ENCODE measurements at places on chromosomes 7 and 10. TPM values are rescaled to one million over a fixed set of nuclear protein-coding genes. Genes with fewer than 3 reads are reported as not detected.

DNA sequence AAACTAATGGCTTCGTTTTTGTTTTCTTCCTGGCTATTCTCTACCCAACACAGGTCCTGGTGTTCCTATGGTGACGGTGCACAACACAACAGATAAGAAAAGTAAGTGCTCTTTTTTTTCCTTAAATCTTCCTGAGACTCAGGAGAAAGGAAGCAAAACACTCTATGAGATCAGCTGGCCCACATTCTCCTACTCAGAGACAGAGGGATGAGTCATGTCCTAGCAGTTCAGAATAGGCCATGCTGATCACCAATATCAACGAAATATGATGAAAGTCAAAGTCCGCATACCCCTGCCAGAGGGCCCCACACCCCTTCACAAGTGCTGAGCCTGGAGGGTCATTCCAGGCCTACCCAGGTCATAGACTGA, 149.2 kb downstream of the PAXIP1 start:
- H3K4me3 ChIP-seq = no peak overlapping the region
- H3K27ac ChIP-seq = no peak overlapping the region
- no peaks in the 10 kb centered on the region for H3K36me3 ChIP-seq
- H3K4me1 ChIP-seq = no peaks in the 10 kb centered on the region
- DNase-seq = no peak
- no peaks in the 10 kb centered on the region for H3K27me3 ChIP-seq

Gene C7orf57
- total RNA-seq = 0.36 TPM

Gene SERPINE1
- 1.5 TPM for total RNA-seq

GRCh38 chr10:123398180-123398591, 244.0 kb downstream of the BUB3 start:
- no peak overlapping the region for H3K4me3 ChIP-seq
- H3K27ac ChIP-seq = no peak overlapping the region
- peaks cover 25% of the 10 kb centered on the region for H3K27me3 ChIP-seq

Gene PRPS1L1
- not detected for total RNA-seq

- H3K36me3 ChIP-seq = peaks cover 60% of the 10 kb centered on the region
- H3K27me3 ChIP-seq = no peaks in the 10 kb centered on the region
- no peak overlapping the region for H3K4me3 ChIP-seq
- no peak overlapping the region for H3K27ac ChIP-seq
- H3K4me1 ChIP-seq = no peaks in the 10 kb centered on the region
These were observed 91.5 kb downstream of the CUL1 start for GRCh38 chr7:148790131-148790726.

DNA sequence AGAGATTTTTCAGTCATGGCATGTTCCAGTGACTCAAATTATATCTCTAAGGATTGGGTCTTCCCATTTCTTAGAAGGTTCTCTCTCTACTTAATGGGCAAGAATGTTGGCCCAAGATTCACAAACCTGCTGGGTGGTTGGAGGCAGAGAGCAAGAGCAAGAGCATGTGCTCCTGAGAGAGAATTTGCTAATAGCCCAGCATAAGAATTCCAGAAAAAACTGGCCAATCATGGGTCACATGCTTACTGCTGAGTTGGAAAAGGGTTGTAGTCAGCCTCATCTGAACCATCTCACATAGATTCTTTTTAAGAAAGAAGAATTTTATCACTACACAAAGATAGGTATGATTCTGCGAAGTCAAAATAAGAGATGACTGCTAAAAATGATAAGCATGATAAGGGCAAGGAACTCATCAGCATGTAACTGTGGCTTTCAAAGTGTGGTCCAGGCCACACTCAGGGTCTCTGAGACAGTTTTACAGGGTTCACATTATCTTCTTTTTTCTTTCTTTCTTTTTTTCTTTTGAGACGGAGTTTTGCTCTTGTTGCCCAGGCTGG, 8.2 kb upstream of the VCL start:
- H3K27me3 ChIP-seq = no peaks in the 10 kb centered on the region
- H3K27ac ChIP-seq = no peak overlapping the region
- peaks cover 8% of the 10 kb centered on the region for H3K4me1 ChIP-seq
- DNase-seq = no peak
- no peaks in the 10 kb centered on the region for H3K36me3 ChIP-seq

Measured in type B pancreatic cell (in vitro differentiated cells).